ENCODE measurements at places on chromosomes 3 and 15.

DNA sequence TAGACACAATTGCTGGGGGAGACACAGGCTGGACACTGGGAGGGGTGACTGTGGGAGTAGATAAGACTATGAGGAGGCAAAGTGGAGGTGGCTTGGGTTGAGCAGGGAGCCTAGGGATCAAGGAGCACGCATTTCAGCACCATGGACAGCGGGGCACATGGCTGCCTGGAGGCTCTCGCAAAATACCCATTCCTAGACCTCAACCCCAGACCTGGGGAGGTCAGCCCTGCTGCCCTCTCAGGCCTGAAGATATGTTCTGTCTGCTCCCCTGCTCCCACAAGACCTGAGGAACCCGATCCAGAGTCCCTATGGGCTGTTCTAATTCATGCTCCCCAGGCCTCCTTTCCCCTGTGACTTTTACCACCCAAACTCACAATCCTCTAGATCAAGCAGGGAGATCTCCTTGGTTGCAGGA lies 16.0 kb upstream of the CPEB1 start:
- peak; percentile 83 for DNase-seq

- no peak for DNase-seq
These were observed 711.0 kb downstream of the MECOM start for GRCh38 chr3:168952551-168952950.

- DNase-seq: no peak
These were observed 26.5 kb downstream of the IQSEC1 start for GRCh38 chr3:13046569-13047274.

GRCh38 chr15:31089368-31090047 lies 12.0 kb downstream of the TRPM1 start:
- peak; percentile 39 for DNase-seq

DNA sequence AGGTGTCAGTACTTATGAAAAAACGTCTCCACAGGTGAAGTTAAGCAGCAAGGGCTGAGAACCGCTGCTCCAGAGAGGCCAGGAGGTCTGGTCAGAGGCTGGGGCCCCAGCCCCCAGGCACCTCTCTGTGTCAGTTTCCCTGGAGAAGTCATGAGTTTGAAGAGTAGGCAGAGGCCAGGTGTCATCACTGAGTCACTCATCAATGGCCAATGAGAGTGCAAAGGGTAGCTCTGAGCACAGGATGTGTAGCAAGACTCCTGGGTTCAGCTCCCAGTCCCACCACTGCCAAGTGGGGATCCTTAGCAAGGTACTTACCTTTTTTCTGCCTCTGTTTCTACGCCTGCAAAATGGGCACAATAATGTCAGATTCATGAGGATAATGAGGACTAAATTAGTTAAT lies 47.9 kb downstream of the CORO2B start:
- no peak for DNase-seq

- DNase-seq: no peak
These were observed 102.7 kb upstream of the AGBL1 start for GRCh38 chr15:85976986-85977385.

DNA sequence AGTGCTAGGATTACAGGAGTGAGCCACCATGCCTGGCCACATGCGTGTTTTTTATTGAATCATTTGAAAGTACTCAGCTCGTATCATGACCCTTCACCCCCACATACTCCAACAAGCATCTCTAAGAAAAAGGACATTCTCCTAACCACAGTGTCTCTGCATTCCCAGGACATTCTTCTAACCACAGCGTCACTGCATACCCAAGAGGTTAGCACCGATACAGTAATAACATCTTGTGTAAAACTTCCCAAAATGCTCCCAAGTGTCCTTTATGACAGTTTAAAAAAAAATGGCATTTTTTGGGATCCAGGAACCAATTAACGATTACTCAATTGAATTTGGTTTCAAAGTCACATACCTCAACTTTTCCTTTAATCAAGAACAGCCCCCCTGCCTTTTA lies 39.6 kb downstream of the FLNB start:
- no peak for DNase-seq

DNA sequence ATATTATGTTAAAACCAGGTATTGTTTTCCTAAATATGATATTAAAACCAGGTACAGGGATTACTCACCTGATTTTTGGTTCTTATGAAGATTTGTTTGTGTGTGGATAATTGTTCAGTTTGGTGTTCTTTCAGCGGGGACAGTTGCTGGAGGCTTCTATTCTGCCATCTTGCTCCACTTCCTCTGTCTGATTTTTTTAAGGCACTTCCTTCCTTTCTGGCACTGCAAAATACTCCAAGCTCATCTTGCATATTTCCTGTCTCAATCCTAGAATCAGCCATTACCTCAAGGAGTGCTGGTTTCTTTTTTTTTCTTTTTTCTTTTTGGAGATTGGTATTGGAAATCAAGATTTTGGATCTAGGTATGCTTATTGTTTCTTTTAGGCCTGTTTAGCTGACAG lies 229.9 kb downstream of the SV2B start:
- DNase-seq: no peak

- no peak for DNase-seq
These were observed 22.8 kb upstream of the NOX5 start for GRCh38 chr15:68991723-68992122.

DNA sequence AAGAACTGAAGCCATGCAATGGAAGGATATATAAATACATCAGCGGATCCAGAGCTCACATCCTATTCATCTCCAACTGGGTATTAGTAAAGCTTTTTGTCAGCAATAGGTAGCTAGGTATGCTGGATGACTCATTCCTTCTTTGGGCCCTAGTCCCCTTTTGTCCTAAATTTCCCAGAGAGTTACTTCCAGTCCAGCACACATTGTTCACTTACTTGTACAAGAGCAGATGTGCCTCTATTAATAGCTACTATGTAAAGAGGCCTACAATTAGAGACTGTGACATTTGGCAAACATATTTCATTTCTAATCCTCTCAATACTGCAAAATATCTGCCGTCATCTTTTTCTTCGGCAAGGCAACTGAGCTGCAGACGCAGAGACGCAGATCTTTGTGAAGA lies 1.7 kb upstream of the SLC4A7 start:
- DNase-seq: no peak

GRCh38 chr3:29525254-29525881 lies 244.5 kb downstream of the RBMS3 start:
- no peak for DNase-seq

- DNase-seq: no peak
These were observed 54.1 kb upstream of the FURIN start for GRCh38 chr15:90814191-90814821.

DNA sequence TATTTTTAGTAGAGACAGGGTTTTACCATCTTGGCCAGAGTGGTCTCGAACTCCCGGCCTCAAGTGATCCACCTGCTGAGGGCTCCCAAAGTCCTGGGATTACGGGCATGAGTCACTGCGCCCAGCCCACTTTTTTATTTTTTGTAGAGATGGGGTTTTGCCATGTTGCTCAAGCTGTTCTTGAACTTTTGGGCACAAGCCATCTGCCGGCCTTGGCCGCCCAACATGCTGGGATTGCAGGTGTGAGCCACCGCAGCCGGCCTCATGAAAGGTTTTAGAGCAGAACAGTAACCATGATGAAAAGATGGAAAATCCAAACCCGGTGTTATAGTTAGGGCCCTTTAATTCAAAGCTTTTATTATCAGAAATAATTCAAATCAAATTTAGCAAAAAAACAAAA lies 15.6 kb upstream of the MB21D2 start:
- no peak for DNase-seq

DNA sequence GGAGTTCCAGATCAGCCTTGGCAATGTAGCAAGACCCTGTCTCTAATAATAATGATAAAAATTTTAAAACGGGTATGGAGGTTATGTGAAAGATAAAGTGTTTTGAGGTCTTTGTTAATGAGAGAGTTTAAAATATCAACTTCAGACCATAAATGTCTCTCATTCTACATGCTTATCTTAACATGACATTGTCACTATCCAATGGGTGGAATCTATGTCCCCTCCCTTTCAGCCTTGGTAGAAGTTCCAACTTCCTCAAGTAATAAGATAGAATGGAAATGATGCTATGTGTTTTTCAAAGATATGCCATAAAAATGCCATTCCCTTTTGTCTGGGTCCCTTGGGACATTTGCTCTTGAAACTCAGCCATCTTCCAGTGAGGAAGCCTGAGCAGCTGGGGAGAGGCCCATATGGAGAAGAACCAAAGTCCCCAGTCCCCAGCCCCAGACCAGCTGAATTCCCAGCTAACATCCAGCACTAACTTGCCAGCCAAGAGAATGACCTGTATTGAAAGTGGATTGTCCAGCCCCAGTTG lies 17.0 kb downstream of the RPSA start:
- no peak for DNase-seq

DNA sequence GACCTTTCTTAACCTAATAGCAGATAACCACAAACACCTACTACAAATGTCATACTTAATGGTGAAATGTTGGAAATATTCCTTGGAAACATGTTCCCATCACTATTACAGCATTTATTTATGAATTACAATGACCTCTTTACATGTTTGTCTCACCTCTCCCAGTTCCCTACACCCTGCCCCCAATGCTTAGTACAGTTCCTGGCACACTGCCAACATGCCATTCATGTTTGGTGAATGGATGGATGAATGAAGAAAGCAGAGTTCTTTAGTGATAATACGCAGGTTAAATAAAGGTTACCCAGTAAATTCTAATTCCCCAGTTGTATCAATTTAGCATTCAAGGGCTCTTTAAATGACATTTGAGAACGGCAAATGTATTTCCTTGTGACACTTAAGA lies 259.9 kb upstream of the ATP11B start:
- no peak for DNase-seq
